SK-N-SH (cell line): ENCODE measurements at places on chromosomes 6 and 20. TPM values are rescaled to one million over a fixed set of nuclear protein-coding genes. Genes with fewer than 3 reads are reported as not detected.

The OGFRL1 gene
- polyA plus RNA-seq, result 2.4 and 3.3 TPM in 2 replicates

The PNPLA1 gene
- not detected in 2 replicates for polyA plus RNA-seq

The TFAP2B gene
- polyA plus RNA-seq, result 1.1 and 2.9 TPM in 2 replicates

The PGBD1 gene
- polyA plus RNA-seq, result 2.5 and 2.7 TPM in 2 replicates

The LTV1 gene
- polyA plus RNA-seq, result 19.4 and 20.6 TPM in 2 replicates

GRCh38 chr6:22558288-22558882 lies 11.0 kb upstream of the HDGFL1 start:
- peak; percentile 52 for DNase-seq

- DNase-seq, result no peak
Observed at GRCh38 chr20:52893498-52893897, 78.7 kb upstream of the TSHZ2 start.

- peak; percentile 42 for DNase-seq
Observed at GRCh38 chr6:168865-169455, 123.3 kb upstream of the DUSP22 start.

- DNase-seq, result no peak
Observed at GRCh38 chr6:9576521-9576920, 838.4 kb downstream of the TFAP2A start.

GRCh38 chr6:146990821-146991798 lies 213.1 kb upstream of the STXBP5 start:
- no peak for DNase-seq

DNA sequence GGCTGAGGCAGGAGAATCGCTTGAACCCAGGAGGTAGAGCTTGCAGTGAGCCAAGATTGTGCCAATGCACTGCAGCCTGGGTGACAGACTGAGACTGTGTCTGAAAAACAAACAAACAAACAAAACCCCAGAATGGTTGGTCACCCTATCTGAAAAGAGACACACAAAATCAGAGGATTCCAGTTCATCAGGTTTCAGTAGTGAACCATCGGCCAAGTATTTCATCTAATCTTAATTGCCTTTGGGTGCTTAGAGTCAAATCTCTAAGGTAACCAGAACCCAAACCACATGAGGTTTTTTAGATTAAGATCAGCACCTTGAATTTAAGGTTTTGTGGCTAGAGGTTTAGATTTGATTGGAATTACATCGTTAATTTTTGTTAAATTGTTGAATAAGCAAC lies 8.3 kb upstream of the ZBTB2 start:
- DNase-seq, result no peak
